ENCODE measurements at places on chromosomes 7 and 10. TPM values are rescaled to one million over a fixed set of nuclear protein-coding genes. Genes with fewer than 3 reads are reported as not detected.

The PANK1 gene
- total RNA-seq, result 27.2 TPM

The DPCD gene
- 38.5 TPM for total RNA-seq

The TYW1 gene
- 17.0 TPM for total RNA-seq

The OR2A5 gene
- not detected for total RNA-seq
